ENCODE measurements at places on chromosomes 6 and 20.

DNA sequence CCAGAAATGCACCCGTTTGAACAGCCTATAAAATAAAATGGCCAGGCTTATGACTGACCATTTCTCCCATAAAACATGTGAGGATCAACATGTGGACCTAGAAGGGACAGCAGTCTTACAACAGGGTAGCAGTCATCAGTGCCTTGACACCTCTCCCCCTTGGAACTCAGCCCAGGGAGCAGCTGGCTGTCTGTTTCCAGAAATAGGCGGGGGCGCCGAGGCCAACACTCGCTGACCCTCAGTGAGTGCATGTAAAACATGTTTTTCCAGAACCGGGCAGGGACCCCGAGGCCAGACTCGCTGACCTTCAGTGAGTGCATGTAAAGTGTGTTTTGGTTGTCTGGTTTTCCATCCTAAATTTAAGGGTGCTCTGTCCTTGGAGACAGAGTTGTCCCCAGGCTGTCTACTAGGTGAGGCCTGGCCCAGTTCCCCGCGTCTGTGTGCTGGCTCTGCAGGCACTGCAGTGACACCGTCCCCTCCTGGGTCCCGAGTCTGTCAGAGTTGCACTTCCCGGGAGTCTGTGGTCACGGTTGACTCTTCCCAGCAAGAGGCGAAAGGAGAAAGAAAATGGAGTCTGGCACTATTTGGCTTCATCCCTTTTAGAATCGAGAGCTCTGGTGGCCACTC lies 19.8 kb upstream of the ADRM1 start:
- DNase-seq, result no peak

DNA sequence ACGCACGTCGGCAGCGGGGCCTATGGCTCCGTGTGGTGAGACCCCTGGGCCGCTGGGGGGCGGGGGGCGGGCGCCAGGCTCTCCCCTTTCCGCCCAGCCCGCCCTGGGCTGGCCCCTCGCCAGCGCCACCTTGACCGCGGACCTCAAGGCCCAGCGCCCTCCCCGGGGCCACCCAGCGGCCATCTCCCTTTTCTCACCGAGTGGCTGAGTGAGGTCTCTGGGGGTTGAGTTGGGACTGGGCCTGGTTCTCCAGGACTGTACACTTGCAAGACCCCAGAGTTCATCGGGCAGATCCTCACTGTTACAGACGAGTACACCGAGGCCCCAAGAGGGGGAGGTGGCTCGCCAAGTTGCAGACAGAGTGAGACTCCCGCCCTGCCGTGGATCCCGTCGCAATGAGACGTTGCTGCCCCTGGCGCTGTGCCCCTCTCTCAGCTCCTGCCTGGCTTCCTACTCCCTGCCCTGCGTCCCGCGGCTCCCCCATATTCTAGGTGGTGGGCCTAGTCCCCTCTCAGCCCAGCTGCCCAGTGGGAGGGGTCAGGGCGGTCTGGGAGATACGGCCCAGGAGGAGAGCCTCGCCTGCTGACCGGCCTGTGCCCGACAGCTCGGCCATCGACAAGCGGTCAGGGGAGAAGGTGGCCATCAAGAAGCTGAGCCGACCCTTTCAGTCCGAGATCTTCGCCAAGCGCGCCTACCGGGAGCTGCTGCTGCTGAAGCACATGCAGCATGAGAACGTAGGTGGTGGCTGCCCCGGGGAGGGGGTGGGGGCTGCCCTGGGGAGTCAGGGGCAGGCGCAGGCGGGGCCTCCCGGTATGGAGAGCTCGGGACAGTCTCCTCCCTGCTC lies 576 bp downstream of the MAPK13 start:
- DNase-seq, result no peak

- DNase-seq, result no peak
Measured at GRCh38 chr6:36964349-36964748, 9.8 kb downstream of the PI16 start.

DNA sequence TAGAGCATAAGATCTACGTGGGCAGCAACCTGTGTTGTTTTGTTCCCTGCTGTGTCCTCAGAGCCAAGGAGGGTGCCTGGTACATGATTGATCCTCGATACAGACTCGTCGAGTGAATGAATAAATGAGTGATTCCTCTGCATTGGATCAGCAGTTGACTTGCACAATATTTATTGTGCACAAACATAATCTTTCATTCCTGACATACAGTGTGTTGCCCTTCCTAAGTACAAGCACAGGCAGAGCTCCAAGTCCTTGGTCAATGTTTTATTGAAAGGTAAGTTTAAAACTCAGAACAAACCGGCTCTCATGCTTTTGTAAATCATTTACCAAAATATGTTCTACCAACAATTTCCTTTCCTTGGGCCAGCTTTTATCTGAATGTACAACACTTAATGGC lies 57.4 kb downstream of the STMND1 start:
- DNase-seq, result no peak
